ENCODE measurements at places on chromosomes 7 and 10.

- DNase-seq: no peak
Measured at GRCh38 chr10:107264742-107265141, 100.2 kb upstream of the SORCS1 start.

DNA sequence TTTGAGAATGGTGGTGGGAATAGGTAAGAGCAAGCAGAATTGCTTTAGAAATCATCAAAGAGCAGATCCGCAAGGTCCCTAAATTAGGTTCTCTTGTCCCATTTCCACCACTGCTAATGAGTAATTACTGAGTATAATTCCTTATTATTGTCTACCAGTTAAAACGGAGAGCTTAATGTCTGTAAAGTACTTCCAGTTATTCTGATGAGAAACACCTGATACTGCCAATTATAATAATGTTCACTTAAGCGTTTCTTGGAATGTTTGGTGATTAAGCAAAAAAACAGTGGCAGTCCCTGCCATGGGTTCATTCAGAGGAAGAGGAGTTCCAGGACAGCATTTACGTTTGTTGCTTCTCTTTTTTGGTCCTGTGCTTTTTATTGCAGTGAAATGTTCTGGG, 358.5 kb upstream of the GALNT17 start:
- DNase-seq: no peak

DNA sequence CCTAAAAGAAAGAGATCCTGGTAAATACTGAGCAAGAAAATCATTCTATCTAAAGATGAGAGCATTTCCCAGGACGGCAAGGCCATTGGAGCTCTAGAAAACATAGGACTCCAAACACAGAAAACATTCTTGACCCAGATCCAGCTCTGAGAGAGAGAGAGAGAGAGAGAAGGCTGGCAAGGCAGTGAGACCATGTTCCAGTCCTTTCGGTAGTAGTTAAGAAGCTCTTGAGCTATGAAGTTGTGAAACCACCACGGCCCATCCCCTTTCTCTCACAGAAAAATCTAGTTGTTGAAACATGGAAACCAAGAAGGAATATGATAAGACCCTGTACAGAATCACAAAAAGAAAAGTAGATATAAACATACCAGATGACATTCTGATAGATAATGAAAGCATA, 212.4 kb upstream of the NPSR1 start:
- no peak for DNase-seq

DNA sequence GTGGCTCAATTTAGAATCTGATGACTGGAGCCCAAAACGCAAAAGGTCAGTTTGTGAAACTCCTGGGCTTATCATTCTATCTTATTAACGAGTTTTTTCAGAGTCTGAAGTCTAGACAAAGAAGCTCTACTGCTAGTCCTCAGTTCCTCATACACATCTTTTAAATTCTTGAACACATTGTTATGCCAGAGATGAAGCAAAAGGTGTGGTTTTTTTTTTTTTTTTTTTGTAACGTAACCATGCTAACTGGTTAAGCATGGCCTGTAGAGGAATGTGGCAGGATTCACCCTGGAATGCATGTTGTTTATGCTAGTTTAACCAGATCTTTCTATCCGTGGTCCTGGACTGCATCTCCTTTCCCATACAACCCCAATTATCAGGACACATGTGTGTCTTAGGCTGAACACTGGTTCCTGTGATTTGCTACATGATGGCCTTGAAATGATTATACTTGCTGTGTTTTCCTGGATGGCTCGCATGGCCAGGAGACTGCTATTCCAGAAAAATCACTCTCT, 79.3 kb upstream of the MDFIC start:
- no peak for DNase-seq

DNA sequence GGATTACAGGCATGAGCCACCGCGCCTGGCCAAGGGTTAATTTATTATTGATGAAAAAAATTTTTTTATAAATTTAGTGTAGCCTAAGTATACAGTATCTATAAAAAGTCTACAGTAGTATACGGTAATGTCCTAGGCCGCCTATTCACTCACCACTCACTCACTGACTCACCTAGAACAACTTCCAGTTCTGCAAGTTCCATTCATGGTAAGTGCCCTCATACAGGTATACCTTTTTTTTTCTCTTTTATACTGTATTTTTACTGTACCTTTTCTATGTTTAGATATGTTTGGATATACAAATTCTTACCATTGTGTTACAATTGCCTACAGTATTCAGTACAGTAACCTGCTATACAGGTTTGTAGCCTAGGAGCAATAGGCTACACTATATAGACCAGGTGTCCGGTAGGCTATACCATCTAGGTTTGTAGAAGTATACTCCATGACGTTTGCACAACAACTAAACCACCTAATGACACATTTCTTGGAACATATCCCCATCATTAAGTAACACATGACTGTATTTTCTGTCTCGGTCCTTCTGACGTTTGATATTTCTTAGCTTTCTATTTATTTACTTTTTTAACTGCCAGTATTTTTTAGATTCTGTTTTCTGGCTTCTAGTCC, 23.4 kb downstream of the IRF5 start:
- DNase-seq: no peak

- DNase-seq: no peak
Measured at GRCh38 chr7:23026164-23026563, 12.2 kb upstream of the HYCC1 start.

DNA sequence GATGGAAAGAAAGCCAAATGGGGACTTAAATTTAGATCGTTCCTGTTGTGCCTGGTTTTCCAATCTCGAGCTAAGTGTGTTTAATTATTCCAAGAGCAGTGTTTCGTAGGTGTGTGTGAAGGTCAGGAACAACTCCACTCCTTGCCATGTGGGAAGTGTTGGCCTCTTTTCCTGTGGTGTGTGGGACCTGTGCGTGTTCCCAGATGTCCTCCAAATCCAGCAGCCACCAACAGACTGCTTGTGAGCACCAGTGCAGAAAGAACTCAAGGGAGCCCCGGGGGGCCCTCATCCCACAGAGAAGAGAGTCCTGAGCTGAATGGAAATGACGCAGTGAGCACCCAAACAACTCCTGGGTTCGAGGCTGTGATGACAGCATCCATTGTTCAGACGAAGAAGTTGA, 227.7 kb downstream of the TMEM178B start:
- no peak for DNase-seq

DNA sequence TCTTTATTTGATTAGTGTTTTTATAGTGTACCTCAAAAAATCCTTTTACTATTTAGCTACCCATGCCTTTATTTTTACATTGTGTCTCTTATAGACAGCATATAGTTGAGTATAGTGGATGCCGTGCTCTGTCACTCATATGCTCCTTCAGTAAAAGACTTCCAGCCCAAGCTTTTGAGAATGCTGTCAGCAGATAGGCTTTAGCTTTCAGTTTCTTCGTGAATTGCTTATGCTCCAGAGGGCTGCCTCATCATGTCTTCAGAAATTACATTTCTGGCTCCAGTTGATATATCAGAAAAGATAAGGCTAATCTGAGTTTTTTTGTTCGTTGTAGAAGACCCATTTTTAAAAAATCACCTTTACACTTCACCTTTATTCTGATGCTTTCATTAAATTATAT, 332.0 kb downstream of the NXPH1 start:
- no peak for DNase-seq

GRCh38 chr7:55977831-55978230, 13.4 kb downstream of the NIPSNAP2 start:
- peak; percentile 62 for DNase-seq

- peak; percentile 54 for DNase-seq
Measured at GRCh38 chr7:80721883-80722615, 83.6 kb downstream of the CD36 start.

GRCh38 chr10:3325954-3326750, 153.6 kb upstream of the PITRM1 start:
- DNase-seq: no peak

DNA sequence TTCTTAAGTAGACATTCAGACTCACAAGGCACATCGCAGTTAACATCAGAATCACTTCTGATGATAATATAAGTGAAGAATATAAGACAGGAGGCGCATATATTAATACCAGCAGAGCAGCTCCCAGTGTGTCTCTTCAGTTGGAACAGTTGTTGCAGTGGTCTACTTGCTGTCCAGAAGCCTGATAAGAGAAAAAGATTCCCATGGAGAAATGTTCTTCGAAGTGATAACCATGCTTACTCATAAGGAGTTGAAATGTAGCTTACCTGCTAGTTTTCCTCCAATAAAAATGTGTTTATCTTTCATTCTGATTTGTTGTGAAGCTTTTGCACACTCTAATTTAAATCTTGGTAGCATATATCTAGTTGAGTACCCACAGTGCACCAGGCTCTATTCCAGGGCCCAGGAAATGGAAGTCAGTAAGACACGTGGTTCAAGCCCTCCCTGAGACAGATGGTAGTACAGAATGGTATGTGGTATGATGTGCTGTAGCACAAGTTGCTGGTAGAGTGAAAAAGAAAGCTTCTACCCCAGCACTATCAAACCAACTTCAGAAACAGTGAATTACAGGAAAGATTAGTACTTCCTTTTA, 124.0 kb downstream of the MAPK8 start:
- no peak for DNase-seq

Data from hepatic stellate cell (primary cell).